Activated naive CD4-positive, alpha-beta T cell treated with anti-CD3 and anti-CD28 coated beads for 36 hours (primary cell): ENCODE measurements at places on chromosomes 2 and 18. TPM values are rescaled to one million over a fixed set of nuclear protein-coding genes. Genes with fewer than 3 reads are reported as not detected.

Gene CAPN14
- 1.1 TPM for total RNA-seq

Gene SPDYA
- total RNA-seq, result 2.0 TPM

Gene CAPN13
- not detected for total RNA-seq

Gene RAB27B
- not detected for total RNA-seq
